ENCODE measurements at places on chromosomes 4 and X.

DNA sequence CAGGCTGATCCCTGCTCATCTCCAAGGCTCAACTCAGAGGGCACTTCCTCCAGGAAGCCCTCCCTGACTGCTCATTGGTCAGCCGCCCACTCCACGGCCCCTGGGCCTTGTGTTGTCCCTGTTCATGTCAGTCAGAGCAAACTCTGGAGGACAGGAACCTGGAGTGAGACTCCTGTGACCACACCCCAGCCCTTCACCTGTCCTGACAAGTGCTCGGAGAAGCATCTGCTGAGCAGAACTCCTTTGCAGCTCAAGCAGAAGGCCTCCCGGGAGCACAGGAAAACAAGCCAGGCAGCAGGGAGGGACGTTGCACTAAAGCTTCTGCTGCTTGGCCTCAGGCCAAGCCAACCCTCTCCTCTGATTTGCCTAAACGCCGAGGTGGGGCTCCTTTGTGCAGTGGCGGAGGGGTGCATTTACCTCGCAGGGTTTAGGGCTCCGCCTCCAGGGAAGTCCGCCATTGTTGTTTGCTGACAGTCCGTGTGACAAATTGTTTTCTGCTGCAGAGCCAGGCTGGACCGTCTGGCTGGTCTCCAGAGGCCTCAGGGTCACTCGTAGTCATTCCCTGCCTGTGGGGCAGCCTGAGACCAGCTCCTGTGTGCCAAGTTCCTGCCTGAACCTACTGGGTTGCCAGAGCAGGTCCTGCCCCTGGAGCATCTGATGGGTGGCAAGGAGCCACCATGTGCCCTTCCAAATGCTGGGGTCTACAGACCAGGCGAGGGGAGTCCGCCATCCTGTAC lies 61.8 kb downstream of the C4orf50 start:
- DNase-seq, result no peak

GRCh38 chr4:182427554-182427953 lies 184.4 kb downstream of the TENM3 start:
- DNase-seq, result no peak

DNA sequence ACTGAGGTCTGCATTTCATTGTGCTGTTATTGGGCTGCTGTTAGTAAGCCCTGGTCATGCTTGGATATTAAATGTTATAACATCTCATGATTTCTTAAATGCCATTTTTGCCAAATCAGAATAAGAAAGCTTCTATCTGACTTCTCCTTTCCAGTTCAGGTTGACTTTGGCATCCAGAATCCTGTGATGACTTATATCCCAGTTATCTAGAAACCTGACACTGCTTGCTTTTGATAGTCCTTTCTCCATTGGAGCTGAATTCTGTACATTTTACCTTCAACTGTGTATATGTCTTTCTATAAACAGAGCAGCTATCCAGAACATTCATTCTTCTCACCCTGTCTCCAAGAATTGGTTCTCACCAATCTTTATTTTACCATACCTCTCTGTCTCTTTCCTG lies 257.7 kb upstream of the GNPDA2 start:
- no peak for DNase-seq

- no peak for DNase-seq
These were observed 638.9 kb downstream of the SPRY1 start for GRCh38 chr4:124035364-124036041.

DNA sequence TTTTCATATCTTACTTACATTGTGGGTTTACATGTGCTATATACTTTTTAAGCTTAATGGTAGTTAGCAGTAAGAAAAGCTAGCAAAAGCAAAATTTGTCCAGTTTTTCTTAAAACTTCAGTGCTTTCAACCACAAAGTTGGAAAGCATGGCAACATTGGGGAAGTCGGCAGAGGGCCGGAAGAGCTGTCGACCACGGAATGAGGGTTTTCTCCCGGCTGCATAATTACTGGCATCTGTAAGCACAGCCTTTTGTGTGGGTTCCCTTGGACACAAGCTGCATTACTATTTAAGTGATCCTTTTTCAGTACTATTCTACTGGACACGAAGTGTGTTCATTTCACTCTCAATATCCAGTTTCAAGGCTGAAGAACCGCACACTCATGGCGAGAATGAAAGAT lies 560.4 kb downstream of the ANKRD50 start:
- no peak for DNase-seq

DNA sequence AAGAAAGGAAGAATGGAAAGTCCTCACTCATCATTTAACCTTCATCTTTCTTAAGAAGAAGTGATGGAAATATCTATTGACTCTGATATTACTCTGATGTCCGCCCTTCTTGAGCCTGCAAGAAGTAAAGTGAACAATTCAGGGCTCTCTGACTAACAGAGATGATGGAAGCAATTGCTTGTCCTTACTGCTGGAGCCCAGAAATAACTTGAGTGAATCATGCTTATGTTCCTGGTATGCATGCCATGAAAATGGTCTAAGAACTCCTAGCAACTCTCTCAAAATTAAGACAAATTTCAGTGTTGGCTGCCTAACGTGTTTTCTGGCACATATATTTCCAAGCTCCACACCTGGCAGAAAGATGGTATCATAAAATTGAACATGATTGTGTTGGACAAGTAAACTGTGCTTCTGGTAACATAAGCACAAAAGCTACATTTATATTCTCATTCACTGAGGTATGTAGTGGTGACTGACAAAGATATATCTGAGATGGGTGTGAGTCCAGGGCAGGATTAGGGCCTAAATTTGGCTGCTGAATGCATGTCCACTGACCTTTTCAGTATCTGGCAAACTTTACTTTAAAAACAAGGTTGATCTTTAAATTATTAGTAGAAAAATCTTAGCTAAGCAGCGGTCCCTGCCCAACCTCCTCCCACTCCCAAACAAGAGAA lies 109.2 kb upstream of the OTUD4 start:
- no peak for DNase-seq

DNA sequence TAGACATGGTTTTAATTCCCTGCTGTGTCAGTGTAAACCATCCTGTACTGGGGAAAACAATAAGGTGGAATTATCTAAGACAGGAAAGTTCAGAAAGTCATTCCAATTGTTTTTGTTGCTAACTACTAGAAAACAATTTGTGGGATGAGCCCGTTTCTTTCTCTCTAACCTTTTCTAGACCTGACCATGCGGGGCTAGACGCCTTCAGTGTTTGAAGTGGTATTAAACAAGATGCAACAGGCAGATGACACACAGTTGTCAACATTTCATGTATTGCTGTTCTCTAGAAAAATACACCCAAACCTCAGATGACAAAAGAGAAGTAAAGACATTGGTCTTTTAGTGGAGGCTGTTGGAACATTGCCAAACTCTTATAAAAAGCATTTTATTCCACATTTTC lies 105.7 kb downstream of the FRAS1 start:
- DNase-seq, result no peak

DNA sequence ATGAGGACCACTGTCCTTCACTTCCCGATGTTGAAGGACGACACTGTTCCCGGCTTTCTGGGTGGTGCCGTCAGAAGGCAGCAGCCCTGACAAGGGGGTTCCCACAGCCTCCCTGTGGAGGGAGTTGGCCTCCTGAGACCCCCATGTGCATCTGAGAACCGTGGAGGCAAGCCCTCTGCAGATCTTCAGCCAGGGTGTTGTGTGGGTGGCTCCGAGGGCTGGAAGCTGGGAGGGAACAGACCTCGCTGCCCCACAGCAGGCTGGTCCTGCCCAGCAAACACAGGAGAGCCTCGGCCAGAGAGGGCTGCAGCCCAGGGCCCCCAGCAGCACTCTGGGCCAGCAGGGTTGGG lies 16.2 kb downstream of the DGKQ start:
- no peak for DNase-seq

GRCh38 chr4:47510506-47511143 lies 25.6 kb downstream of the ATP10D start:
- peak; percentile 56 for DNase-seq
